ENCODE measurements at places on chromosomes 6 and 20.

- DNase-seq, result no peak
Observed at GRCh38 chr6:145736661-145737144, 1.4 kb upstream of the EPM2A start.

DNA sequence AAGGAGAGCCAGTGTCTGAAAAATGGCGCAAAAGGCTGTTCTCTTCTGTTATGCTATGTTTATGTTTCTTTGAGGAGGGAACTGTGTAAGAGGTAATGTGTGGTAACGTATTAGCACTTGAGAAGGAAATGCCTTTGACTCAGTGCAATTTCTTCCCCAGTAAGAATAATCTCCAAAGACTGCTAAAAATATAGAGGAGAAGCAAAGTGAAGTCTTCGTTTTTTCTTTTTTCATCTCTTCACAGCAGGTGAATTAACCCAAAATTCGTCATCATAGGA, 47.1 kb upstream of the IFNGR1 start:
- no peak for DNase-seq

- DNase-seq, result no peak
Observed at GRCh38 chr6:13715444-13715883, 3.8 kb upstream of the RANBP9 start.

DNA sequence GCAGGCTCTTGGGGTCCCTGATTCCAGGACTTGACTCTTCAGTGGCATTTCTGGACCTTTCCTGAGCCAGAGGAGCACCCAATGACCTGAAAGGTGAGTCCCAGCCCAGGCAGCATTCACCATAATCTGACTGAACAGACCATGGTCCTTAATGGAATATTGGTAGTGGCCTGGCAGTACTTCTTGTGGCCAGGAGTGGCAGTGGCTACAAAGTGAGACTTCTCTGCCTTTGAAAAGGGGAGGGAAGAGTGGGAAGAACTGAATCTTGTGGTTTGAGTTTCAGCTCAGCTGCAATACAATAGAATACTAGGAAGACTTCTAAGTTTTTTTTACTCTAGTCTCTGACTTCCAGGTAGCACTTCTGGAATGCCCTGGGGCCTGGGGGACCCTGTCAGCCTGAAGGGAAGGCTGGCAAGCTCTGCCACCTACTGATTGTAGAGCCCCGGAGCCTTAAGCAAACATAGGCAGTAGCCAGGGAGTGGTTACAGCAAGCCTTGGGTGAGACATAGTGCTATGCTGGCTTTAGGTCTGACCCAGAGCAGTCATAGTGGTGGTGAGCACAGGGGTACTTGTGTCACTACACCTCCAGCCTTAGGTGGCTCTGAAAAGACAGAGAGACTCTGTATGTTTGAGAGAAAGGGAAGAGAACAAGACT, 674.2 kb upstream of the MANEA start:
- DNase-seq, result no peak

DNA sequence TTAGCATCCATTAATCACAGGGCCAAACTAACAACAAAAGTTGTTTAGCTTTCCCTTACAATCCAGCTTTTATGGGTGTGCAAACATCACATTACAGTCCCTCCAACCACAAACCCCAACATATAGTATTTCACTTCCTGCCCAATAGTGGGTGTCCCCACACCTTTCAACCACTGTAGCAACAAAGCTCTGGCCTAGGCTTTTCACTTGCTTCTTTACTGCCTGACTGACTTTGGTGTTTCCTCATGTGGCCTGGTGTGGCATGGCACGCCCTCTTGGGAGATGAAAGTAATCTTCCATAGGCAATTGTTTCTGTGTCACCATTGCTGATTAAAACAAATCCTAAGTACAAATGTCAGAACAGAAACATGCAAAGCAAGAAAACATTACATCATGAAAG, 46.3 kb downstream of the MCM8 start:
- DNase-seq, result no peak

GRCh38 chr20:10621149-10621548, 52.6 kb downstream of the JAG1 start:
- DNase-seq, result no peak
